SW480 (cell line): ENCODE measurements at places on chromosomes 16 and 17.

- DNase-seq, result no peak
Observed at GRCh38 chr16:508884-509736, 18.4 kb upstream of the CAPN15 start.

DNA sequence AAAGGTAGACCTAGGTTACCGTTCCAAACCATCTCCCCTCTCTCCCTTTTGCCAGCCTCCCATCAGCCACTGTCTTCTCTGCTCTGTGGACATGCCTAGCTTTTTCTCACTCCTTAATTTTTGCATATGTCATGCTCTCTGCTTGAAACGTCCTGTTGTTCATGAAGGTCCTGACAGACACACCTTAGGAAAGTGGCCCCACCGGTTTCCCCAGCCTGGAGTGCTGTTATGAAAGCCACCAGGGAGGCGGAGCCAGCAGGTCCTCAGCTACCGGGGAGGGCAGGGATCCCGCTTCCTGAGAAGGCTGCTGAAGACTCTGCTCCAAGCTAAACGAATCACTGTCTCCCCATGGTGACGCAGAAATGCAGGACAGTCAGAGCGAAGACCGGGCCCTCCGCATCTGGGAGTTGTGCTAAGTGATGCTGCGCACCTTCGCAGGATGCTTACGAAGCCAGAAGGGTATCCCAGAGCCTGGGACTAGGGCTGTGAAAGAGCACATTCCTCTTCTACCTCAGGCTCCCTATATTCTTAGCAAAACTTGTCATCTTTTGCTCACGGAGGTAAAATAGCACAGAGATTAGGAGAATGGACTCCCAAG is 2.3 kb upstream of the SLC16A11 start:
- peak; percentile 55 for DNase-seq

GRCh38 chr16:30837904-30838303 is 50.9 kb upstream of the ZNF629 start:
- no peak for DNase-seq

DNA sequence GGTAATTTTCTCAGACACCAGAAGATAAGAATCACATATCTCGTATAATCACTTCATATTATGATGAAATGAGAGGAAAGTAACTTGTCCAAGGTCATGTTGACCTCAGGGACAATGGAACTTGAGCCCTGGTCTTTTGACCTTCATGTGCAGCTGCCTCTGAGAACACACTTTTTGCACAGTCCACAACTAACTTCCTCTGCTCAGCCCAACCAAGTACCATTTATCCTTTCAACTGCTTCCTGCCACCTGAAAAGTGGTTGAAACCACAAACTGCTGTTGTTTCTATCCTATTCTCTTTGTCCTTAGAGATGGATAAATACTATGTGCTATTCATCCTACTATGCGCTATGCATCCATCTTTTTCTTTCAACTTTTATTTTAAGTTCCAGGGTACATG is 2.3 kb upstream of the CCL1 start:
- peak; percentile 13 for DNase-seq

- no peak for DNase-seq
Observed at GRCh38 chr16:27644165-27644564, 94.2 kb downstream of the KATNIP start.

- no peak for DNase-seq
Observed at GRCh38 chr16:53680756-53681155, 22.9 kb downstream of the RPGRIP1L start.

DNA sequence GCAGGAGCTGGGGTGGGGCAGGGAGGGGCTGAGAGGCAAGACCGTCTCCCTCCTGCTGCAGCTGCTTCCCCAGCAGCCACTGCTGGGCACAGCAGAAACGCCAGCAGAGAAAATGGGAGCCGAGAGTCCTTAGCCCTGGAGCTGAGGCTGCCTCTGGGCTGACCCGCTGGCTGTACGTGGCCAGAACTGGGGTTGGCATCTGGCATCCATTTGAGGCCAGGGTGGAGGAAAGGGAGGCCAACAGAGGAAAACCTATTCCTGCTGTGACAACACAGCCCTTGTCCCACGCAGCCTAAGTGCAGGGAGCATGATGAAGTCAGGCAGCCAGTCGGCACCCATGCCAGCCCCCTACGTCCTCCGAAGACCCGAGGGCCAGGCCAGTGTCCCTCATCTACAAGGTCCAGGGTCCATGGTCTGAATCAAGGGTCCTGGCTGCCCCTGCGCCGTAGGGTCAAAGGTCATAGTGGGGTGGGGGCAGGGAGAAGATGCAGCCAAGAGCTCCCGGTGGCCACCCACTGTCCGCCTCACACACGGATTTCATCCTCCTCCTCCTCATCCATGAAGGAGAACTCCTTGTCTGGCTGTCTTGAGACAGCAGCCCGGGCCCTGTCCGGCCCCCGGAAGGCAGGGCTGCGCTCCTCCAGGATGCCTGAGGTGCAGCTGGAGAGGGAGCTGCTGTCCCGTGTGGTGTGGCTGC is 23.4 kb upstream of the CPSF4L start:
- no peak for DNase-seq
